Type B pancreatic cell (in vitro differentiated cells): ENCODE measurements at places on chromosomes 4 and X. TPM values are rescaled to one million over a fixed set of nuclear protein-coding genes. Genes with fewer than 3 reads are reported as not detected.
A peak's percentile ranks its signal among the peaks of the same experiment; 100 is the strongest.

GRCh38 chrX:121733514-121733913, 686.1 kb downstream of the GLUD2 start:
- DNase-seq: no peak
- no peaks in the 10 kb centered on the region for H3K4me1 ChIP-seq
- no peaks in the 10 kb centered on the region for H3K27me3 ChIP-seq
- H3K36me3 ChIP-seq: no peaks in the 10 kb centered on the region
- H3K4me3 ChIP-seq: no peak overlapping the region

DNA sequence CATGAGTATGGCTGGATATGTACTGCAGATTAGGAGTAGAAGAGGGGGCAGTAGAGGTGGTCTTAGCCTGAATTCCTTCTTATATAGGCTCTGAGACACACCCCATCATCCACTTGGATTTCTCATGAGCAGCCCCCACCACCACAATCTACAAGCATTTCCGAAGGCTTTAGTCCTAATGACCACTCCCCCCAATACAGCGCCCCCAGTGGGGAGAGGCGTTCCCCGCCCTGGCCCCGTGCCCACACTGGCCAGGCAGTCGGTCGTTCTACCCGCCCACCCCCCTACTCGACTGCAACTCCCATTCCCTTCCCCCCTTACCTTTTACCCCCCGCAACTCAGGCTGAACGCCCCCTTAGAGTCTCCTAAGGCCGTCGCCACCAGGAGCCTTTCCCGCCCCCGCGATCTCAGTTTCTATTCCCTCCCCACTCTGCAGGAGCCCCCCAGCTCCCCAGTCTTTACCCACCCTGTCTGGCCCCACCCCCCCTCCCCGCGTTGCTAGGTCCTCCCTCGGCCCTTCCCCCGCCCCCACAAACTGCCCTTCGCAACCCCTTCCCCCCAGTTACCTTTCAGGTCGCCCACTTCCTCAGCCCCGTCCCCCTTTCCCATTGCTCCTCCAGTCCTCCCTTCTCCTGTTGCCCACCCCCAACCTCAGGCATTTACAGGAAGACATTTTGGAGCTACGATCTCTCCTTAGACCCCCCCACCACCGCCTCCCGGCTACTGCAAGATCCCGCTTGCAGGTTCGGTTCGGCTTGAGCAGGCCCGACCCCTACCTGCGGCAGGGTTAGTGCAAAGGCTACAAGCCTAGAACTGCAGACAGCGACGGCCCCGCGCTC, 468 bp downstream of the ZMYM3 start:
- DNase-seq: no peak
- peak overlapping the region; percentile 81 for H3K27ac ChIP-seq
- peak overlapping the region; percentile 95 for H3K4me3 ChIP-seq
- no peaks in the 10 kb centered on the region for H3K27me3 ChIP-seq
- H3K36me3 ChIP-seq: peaks cover 8% of the 10 kb centered on the region

GRCh38 chr4:27267339-27267969, 406.8 kb downstream of the STIM2 start:
- H3K4me3 ChIP-seq: no peak overlapping the region
- H3K36me3 ChIP-seq: no peaks in the 10 kb centered on the region
- H3K27ac ChIP-seq: no peak overlapping the region
- H3K4me1 ChIP-seq: no peaks in the 10 kb centered on the region
- DNase-seq: no peak
- H3K27me3 ChIP-seq: peaks cover 12% of the 10 kb centered on the region

DNA sequence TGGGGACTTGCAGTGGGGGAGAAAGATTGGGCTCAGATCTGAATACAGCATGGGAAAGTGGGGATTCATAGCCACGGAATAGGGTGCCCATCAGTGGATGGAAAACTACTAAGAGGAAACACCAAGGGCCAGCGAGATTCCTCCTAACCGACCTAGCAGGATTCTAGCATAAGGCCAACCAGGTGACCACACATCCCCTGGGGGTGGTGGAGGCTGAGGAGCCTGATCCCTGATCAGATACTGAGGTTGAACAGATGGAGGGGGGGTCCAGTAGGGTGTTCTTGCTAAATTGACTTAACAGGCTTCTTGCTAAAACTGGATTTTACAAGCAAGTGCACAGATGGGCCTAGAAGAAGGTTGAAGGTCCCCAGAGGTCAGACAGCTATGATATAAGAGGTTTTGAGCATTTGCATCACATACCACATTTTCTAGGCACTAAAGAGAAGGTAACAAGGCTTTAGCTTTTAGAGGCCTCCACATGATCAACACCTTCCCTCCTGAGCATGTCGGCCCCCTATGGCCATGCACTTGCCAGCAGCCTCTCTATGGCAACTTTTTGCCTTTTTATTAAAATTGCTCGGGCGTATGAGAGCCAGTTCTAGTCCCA, 69.1 kb upstream of the PUDP start:
- peaks cover 13% of the 10 kb centered on the region for H3K36me3 ChIP-seq
- no peak overlapping the region for H3K4me3 ChIP-seq
- peaks cover 10% of the 10 kb centered on the region for H3K4me1 ChIP-seq
- H3K27ac ChIP-seq: peak overlapping the region; percentile 45
- no peak for DNase-seq

- H3K27me3 ChIP-seq: no peaks in the 10 kb centered on the region
- no peak overlapping the region for H3K27ac ChIP-seq
- no peak for DNase-seq
- no peaks in the 10 kb centered on the region for H3K36me3 ChIP-seq
- H3K4me1 ChIP-seq: no peaks in the 10 kb centered on the region
Observed at GRCh38 chrX:76850851-76851250, 423.3 kb downstream of the MAGEE1 start.

GRCh38 chrX:63657821-63658220, 127.2 kb downstream of the ARHGEF9 start:
- no peak overlapping the region for H3K27ac ChIP-seq
- DNase-seq: no peak
- H3K4me1 ChIP-seq: no peaks in the 10 kb centered on the region

DNA sequence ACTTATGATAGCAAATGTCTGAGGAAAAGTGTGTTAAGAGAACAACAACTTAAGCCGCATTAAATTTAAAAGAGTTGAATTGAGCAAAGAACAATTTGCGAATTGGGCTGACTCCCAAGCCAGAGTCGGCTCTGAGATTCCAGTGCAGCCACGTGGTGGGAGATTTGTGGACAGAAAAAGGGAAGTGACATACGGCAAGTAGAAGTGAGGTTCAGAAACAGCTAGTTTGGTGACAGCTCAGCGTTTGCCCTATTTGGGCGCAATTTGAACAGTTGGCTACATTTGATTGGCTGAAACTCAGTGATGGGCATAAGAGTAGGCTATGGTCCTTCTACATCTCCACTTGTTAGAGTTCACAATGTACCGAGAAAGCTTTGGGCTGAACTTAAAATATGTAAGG, 124.0 kb downstream of the PRKX start:
- peak overlapping the region; percentile 31 for H3K4me3 ChIP-seq
- DNase-seq: no peak
- H3K27me3 ChIP-seq: no peaks in the 10 kb centered on the region
- no peaks in the 10 kb centered on the region for H3K4me1 ChIP-seq

DNA sequence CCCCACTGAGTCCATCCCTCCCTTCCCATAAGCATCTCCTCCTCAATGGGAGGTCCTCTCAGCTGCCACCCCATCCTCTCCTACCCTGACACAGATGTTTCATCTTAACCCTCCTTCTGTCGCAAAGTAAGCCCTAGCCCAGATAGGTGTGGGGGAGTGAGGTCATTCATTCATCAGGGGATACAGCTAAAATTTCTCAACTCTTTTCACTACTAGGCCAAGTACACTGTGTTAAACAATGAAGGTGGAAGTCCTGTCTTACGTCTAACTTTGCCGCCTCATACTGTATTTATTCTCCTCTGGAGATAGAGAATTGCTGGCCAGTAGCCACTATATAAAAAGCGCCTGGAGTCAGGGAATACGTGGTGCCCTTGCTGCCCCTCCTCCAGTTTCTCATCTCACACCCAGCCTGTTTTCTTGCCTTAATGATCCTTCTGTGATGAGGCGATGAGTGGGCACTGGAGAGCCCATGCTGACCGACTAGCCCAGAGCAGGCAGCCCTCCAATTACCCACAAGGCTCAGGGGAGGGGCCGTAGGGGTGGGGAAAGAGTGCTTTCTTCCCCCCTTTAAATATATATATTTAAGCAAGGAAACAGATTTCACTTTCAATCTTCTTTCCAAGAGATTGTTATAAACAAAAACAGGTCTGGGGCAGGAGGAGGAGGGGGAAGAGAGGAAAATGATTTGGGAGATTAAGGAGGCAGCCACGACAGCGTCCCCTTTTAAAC, 149.5 kb downstream of the PJA1 start:
- H3K27ac ChIP-seq: no peak overlapping the region
- H3K4me1 ChIP-seq: peaks cover 11% of the 10 kb centered on the region
- no peaks in the 10 kb centered on the region for H3K27me3 ChIP-seq
- no peaks in the 10 kb centered on the region for H3K36me3 ChIP-seq
- H3K4me3 ChIP-seq: no peak overlapping the region

DNA sequence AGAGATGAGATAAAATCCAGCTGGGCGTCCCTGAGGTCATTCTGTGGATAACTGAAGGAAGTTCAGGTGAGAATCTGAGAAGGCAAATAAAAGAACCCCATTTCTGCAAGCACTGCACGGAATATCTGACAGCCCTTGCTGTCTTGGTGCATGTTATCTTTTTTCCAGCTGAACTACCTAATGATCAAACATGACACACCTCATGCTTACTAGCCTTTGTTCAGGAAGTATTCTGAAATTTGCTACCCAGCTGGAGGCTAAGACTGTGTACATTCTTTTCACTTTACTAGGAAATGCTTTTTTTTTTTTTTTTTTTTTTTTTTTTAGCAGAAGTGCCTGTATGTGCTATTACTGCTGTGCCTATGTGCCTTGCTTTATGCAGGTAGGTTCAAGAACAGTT, 718.1 kb downstream of the SMARCA1 start:
- no peak overlapping the region for H3K4me3 ChIP-seq
- peak overlapping the region; percentile 67 for H3K27ac ChIP-seq
- DNase-seq: no peak
- H3K36me3 ChIP-seq: no peaks in the 10 kb centered on the region
- no peaks in the 10 kb centered on the region for H3K4me1 ChIP-seq
- H3K27me3 ChIP-seq: no peaks in the 10 kb centered on the region

DNA sequence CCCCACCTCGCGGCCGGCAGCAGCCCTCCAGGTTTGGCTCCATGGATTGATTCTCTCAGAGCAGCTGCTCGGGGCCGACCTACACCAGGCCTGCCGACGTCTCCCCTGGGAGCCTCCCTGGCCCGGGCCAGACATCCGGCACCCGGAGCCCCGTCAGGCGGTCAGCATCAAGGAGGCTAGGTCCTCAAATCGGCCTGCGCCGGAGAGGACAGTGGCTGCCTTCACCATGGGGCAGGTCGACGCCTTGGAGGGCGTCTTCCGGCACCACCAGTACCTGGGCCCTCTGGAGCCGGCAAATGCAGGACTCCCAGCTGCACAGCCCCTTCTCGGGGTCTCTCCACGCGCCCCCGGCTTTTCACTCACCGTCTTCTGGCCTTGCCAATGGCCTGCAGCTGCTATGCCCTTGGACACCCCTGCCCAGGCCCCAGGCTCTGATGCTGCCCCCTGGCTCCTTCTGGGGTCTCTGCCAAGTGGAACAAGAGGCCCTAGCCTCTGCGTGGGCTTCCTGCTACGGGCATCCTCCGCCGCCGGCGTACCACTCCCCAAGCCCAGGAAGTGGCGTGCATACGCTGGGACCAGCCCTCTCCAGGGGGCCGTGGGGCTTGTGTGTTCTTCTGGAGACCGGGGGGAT, 341.8 kb downstream of the MAGEB5 start:
- no peak for DNase-seq
- H3K4me3 ChIP-seq: no peak overlapping the region
- no peaks in the 10 kb centered on the region for H3K4me1 ChIP-seq
- H3K27ac ChIP-seq: no peak overlapping the region
- H3K36me3 ChIP-seq: no peaks in the 10 kb centered on the region
- H3K27me3 ChIP-seq: no peaks in the 10 kb centered on the region

DNA sequence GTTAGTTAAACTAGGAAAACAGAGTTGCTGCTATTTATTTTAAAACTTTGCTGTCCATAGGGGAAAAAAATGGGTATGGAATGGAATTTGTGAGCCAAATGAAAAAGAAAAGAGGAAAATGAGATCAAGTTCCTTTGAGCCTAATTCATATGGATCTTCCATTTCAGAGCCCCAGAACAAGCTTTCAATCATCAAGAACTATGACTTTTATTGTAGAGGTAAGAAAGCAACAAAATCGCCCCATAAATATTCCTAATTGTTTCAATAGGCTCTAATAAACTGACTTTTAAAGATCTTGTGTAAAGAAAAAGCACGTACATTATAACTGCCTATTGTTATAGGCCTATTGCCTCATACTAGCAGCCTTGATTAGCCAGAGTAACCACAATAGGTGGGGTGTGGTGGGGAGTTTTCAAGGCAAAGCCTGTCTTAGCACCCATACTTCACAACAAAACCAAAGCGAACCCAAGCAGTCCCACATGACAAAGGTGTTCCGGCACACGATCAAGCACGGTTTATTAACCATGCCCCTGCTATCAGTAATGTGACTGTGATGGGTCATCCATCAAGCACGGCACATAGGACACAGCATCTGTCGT, 44.4 kb downstream of the RBM47 start:
- H3K27ac ChIP-seq: peak overlapping the region; percentile 79
- H3K36me3 ChIP-seq: peaks cover 12% of the 10 kb centered on the region
- peak overlapping the region; percentile 33 for H3K4me3 ChIP-seq

DNA sequence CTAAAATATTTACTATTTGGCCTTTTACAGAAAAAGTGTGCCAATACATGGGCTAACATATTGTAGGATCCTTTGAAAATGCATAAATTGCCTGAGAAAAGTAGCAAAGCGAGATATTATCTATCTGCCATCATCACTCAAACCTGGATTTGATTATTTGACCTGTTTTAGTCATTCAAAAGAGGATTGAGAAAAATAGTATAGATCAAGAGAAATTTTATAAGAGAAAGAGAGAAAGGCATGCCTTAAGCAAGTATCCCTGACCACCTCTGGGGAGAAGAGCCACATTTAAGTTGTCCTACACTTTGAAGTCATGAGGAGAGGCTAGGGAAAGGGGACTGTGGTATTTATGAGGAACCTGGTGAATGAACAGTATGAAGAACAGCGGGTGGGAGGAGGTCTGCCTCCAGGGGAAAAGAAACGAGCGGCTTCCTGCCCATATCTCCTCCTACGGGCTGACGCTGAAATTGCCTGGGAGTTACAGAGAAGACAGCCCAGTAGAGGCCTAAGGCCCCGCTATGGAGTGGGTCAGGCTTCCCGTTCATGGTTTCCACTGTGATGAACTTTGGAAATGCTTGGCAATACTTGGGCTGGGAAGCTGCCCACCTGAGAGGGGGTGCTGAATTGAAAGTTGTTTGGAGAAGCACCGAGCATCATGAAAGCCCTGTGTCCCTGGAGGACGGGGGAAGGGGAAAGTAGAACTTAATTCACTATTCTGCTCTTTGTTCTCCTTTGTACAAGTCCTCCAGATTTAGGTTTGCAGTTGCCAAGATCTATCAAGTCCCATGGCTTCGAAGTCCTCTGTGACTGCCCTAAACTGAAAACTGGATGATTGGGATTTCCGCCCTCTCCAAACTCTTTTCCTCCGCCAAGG, 106.9 kb upstream of the ACSL4 start:
- no peak overlapping the region for H3K27ac ChIP-seq
- DNase-seq: no peak
- H3K4me3 ChIP-seq: no peak overlapping the region

Gene F9
- 0.24 and 0.36 TPM in 2 replicates for total RNA-seq

Gene TMEM31
- 0.87 TPM in 1 of 2 replicates, not detected in the other for total RNA-seq

Gene PHKA1
- total RNA-seq: 10.9 and 16.5 TPM in 2 replicates
